Effector memory CD4-positive, alpha-beta T cell (primary cell): ENCODE measurements at places on chromosomes 6 and 20.

DNA sequence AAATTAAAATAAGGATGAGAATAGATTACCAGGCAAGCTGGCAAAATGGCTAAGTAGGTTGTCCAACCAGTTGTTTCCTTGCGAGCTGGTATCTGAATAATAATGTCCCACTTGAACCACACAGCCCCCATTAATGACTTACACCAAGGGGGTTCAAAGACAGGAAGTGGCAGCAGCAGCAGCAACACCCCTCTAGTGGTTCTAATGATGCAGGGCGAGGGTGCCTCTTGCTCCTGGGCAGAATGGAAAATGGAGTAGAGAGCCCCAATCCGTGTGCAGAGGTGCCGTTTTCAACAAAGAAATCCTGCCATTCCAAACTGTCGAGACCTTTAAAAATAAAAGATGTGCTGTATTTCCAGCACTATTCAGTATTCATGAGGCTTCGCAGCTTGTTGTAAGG lies 218.1 kb downstream of the TSHZ2 start:
- H3K4me1 ChIP-seq, result no peaks in the 10 kb centered on the region
- no peak overlapping the region for H3K27ac ChIP-seq
- H3K4me3 ChIP-seq, result no peak overlapping the region
- no peaks in the 10 kb centered on the region for H3K36me3 ChIP-seq

- H3K27me3 ChIP-seq, result no peaks in the 10 kb centered on the region
- H3K4me3 ChIP-seq, result no peak overlapping the region
- H3K36me3 ChIP-seq, result no peaks in the 10 kb centered on the region
These were observed 486.1 kb upstream of the BTBD3 start for GRCh38 chr20:11431621-11432020.

GRCh38 chr6:125807293-125807692 lies 16.5 kb downstream of the NCOA7 start:
- H3K27ac ChIP-seq, result no peak overlapping the region
- peaks cover 8% of the 10 kb centered on the region for H3K4me1 ChIP-seq
- no peaks in the 10 kb centered on the region for H3K27me3 ChIP-seq
- peaks cover 4% of the 10 kb centered on the region for H3K36me3 ChIP-seq

GRCh38 chr20:18003897-18004296 lies 35.1 kb downstream of the MGME1 start:
- no peak overlapping the region for H3K4me3 ChIP-seq
- no peaks in the 10 kb centered on the region for H3K36me3 ChIP-seq
- no peak overlapping the region for H3K27ac ChIP-seq
- H3K27me3 ChIP-seq, result no peaks in the 10 kb centered on the region

DNA sequence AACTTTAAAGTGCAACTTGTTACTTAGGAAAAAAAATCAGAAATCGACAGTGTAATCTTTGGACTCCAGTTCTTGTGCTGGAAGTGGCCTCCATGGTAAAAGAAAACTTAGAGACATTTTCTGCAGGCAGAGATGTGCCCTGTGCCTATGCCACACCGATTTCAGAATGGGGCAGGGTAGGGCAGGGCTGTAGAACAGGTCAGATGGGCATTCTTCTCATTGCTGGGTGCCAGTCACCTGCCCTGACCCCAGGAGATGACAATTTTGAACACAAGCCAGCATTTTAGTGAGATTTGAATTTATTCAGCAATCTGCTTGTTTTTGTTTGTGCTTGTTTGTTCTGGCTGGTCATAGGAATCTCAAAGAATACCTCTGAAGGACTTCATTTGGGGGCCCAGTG lies 63.3 kb downstream of the SASH1 start:
- no peaks in the 10 kb centered on the region for H3K4me1 ChIP-seq
- no peak overlapping the region for H3K4me3 ChIP-seq
- no peak overlapping the region for H3K27ac ChIP-seq
- no peak for DNase-seq

DNA sequence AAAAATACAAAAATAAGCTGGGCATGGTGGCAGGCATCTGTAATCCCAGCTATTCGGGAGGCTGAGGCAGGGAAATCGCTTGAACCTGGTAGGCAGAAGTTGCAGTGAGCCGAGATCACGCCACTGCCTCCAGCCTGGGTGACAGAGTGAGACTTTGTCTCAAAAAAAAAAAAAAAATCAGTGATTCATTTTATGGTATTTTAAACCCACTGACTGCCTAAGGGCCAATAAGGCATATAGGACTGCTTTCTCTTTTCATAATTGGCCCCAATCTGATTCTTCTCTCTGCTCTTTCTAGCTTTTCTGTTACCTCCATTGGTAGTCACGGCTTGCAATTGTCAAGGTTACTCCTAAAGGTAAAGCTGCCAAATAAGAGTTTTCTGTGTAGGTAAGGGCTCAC lies 60.2 kb upstream of the ADGRF1 start:
- H3K27me3 ChIP-seq, result no peaks in the 10 kb centered on the region
- no peaks in the 10 kb centered on the region for H3K4me1 ChIP-seq
- no peak overlapping the region for H3K4me3 ChIP-seq
- no peak for DNase-seq
- no peak overlapping the region for H3K27ac ChIP-seq
- H3K36me3 ChIP-seq, result no peaks in the 10 kb centered on the region

DNA sequence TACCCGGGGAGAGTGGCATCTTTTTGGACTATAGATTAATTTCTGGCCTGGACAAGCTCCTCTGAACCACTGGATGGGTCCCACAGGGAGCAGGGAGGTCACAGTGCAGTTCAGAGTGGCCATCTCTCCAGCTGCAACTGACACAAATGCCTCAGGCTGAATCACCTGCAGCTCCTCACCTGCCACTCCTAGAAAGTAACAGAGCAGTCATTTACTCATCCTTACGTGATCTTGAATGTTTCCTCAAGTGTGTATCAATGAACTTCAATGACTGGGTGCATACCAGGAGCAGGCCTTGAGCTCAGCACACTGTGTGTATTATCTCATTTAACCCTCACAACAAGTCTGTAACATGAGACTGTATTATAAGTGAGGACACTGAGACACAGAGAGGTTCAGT lies 40.0 kb upstream of the SIRPG start:
- H3K4me3 ChIP-seq, result no peak overlapping the region
- DNase-seq, result no peak
- H3K27me3 ChIP-seq, result no peaks in the 10 kb centered on the region
- H3K36me3 ChIP-seq, result no peaks in the 10 kb centered on the region
